Epithelial cell of proximal tubule (primary cell): ENCODE measurements at places on chromosomes 3 and 15. TPM values are rescaled to one million over a fixed set of nuclear protein-coding genes. Genes with fewer than 3 reads are reported as not detected.
A peak's percentile ranks its signal among the peaks of the same experiment; 100 is the strongest.

Gene CNTN4
- total RNA-seq = 0.14 and 1.6 TPM in 2 replicates

Gene CGNL1
- total RNA-seq = 2.5 and 3.2 TPM in 2 replicates

Gene NSUN3
- 5.4 and 7.0 TPM in 2 replicates for total RNA-seq

Gene CTDSPL
- 25.5 and 26.7 TPM in 2 replicates for total RNA-seq

GRCh38 chr3:8565376-8565775 lies 63.8 kb downstream of the LMCD1 start:
- no peak for DNase-seq

DNA sequence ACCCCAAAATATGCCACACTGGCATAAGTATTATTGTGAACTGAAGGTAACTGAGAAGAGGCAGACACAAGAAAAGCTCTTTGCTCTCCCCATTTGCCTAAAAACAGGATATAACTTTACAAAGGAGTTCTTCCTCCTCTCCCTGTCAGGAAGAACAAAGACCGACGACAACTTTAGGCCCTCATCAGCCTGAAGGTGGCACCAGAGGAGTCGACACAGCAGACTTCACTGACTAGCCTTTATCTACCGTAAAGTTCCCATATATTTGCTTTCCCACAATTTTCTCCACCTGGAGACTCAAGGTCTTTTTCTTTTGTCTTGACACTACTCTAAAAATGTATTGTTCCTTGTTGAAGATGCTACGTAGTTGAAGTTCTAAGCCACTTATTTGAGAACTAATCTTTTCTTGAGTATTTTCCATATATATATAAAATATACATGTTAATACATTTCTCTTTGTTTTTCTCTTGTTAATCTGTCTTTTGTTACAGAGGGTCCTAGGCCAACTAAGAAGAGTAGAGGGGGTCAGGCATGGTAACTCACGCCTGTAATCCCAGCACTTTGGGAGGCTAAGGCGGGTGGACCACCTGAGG lies 16.2 kb upstream of the XIRP1 start:
- peak; percentile 4 for DNase-seq

- no peak for DNase-seq
Observed at GRCh38 chr3:159266779-159267178, 464.9 kb downstream of the MFSD1 start.

DNA sequence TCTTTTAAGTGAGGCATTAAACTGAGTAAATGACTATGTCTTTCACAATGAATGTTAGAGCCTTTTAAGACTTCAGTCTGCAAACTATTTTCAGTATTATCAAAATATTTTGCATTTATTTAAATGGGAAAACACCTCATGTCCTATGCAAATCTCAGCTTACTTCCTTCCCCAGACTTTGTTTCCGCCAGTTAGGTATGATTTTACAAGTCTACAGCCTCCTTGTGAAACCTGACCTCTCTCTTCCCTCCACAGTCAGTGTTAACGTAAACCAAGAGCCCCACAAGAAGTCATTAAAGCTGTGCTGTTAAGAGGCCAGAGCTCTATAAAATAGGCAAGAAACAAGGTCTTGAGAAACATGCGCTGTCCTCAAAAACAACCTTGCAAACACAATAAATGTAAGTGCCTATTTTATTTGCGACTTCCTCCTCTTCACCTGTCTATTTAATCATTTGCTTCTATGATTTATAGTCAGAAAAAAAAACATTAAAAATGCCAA lies 48.3 kb downstream of the PRTG start:
- no peak for DNase-seq

- no peak for DNase-seq
Observed at GRCh38 chr3:152267831-152268554, 736 bp upstream of the MBNL1 start.

- DNase-seq = no peak
Observed at GRCh38 chr3:46303240-46303639, 50.7 kb upstream of the CCR2 start.

- no peak for DNase-seq
Observed at GRCh38 chr3:173513123-173513522, 115.6 kb downstream of the NLGN1 start.

GRCh38 chr3:126671521-126671920 lies 16.6 kb upstream of the TXNRD3 start:
- DNase-seq = no peak

DNA sequence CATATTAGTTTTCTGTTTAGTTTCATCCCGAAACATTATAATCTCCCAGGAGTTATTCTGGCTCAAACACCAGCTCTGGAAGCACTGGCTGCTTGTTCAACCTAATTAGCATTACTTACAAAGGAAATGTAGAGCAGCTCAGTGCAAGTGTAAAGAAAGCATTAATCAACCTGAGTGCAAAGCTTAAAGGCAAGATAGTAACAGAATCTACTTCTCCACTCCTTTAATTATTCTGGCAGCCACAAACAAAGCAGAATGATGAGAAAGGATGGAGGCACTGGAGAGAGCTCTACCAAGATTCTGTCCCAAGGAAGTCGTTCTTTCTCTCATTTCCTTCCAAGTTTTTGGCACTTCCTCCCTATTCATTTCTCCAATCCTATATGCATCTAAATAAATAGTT lies 1384.0 kb downstream of the ZPLD1 start:
- no peak for DNase-seq

DNA sequence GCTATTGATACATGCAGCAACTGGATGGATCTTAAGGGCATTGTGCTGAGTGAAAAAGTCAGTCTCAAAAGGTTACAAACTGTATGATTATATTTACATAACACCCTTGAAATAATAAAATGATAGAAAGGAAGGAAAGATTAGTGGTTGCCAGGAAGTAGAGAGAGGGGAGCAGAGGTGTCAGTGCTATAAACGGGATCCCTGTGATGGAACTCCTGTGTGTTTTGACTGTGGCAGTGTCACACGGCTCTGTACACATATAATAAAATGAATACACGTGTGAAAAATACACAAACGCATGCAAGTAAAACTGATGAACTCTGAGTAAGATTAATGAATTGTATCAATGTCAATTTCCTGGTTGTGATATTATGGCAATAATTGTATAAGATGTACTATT lies 60.3 kb downstream of the TCAIM start:
- DNase-seq = no peak

DNA sequence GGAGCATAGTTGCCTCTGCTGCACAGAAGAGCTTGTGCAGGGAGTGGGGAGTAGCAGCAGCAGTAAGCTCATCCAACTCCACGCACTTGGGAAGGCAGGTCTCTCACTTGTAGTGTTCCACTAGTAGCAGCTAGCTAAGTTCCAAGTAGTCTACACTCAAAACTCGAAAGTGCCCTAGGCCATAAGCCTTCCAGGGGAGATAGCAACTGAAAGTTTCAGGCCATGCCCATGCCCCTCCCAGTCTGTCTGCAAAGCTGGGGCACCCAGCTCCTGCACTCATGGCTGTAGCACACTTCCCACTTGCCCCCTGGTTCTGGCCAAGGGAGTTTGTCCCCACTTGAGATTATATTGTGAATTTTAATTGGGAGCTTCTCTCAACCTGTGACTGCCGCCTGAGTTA lies 57.5 kb downstream of the MFSD1 start:
- DNase-seq = no peak
